ENCODE measurements at places on chromosomes 7 and 10.
A peak's percentile ranks its signal among the peaks of the same experiment; 100 is the strongest.

DNA sequence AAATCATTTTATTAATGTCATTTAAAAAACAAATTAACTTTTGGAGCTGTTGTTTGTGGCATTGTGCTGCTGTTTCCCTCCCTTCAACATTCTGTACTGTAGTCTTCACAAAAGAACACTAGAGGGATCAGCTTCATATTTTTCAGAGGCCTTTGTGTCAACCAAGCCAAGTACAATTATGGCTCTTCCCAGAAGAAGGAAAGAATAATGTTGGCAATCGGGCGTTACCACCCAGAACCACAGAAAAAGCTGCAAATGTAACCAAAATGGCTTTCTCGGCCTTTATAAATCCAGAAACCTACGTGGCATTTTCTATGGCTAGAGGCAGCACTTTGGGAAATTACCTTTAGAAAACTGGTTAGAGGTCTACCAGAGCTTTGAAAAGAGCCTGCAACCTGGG is 98.8 kb upstream of the COL1A2 start:
- DNase-seq, result no peak

DNA sequence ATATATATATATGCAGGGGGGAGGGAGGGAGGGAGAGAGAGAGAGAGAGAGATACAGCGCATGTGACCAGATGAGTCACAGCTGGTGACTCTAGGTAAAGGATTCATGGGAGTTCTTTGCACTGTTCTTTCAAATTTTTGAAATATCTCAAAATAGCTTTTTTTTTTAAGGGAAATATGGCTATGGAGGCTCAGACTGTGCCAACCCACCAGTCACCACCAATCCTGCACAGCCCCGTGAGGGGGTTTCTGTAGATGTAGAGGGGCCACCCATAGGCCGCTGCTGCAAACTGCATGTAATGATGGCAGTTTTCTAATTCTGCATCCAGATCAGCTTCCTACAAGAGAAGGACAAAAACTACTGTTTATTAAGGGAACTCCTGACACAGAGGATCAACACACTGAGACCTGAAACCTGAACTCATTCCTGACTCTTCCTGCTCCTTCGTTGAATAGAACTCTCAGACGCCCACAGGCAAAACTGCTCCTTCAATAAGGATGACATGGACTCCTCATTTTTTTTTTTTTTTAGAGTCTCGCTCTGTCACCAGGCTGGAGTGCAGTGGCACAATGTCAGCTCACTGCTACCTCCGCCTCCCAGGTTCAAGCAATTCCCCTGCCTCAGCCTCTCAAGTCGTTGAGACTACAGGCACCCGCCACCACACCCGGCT is 17.3 kb downstream of the DAGLB start:
- peak; percentile 42 for DNase-seq

GRCh38 chr7:122629412-122629953 is 69.4 kb downstream of the RNF133 start:
- DNase-seq, result no peak

GRCh38 chr7:112743811-112744210 is 46.4 kb downstream of the TMEM168 start:
- DNase-seq, result no peak

GRCh38 chr10:22723343-22723779 is 9.0 kb upstream of the PIP4K2A start:
- no peak for DNase-seq

DNA sequence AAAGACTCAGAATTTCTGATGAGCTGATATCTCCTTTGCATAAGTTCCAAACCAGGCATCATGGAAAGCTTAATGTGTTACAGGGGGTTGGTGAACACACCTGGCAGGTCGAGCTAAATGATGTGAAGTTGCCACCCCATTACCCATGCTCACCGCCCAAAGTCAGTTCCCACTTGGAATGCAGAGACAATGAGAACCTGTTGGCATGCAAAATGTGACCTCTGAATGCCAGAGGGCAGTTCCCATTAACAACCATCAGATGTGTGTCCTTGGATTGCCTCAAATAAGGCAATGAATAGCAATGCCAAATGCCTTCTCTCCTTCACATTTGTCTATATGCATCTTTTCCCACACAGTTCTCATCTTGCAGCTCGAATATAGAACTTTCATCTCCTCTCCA is 190.7 kb downstream of the CDCA7L start:
- DNase-seq, result no peak

GRCh38 chr7:37414352-37414983 is 34.2 kb downstream of the ELMO1 start:
- no peak for DNase-seq

DNA sequence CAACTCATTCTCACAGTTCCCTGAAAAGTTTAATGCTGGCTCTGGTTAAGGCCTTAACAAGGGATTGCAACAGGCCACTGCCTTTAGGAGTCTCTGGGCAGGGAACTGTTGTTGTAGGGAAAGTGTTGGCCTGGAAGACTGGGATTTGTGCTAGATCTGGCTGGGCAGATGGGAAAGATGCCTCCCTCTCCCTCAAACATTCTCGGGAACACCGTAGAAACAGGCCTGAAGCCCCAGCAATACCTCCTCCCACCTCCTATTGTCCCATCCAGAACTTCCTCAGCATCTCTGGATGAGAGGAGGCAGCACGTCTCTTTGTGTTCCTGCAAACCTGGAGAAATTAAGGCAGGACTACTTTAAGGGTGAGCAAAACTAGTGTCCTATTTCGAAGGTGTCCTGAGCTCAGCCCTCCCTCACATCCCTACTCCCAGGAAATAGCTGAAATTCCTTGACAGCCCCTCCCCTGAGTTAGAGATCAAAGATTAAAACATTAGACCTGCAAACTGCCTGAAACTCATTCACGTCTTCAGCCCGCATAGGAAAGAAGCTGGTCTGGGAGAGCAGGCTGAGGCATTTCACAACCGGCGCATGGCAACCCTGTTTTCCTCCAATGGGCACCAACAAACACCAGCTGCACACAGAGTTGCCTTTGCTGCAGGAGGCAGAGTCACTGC is 10.9 kb upstream of the MAP3K8 start:
- no peak for DNase-seq

- no peak for DNase-seq
These were observed 10.3 kb downstream of the MAFK start for GRCh38 chr7:1540776-1541271.

Measured in hematopoietic multipotent progenitor cell (in vitro differentiated cells).